ENCODE measurements at places on chromosomes 3 and 15. TPM values are rescaled to one million over a fixed set of nuclear protein-coding genes. Genes with fewer than 3 reads are reported as not detected.

DNA sequence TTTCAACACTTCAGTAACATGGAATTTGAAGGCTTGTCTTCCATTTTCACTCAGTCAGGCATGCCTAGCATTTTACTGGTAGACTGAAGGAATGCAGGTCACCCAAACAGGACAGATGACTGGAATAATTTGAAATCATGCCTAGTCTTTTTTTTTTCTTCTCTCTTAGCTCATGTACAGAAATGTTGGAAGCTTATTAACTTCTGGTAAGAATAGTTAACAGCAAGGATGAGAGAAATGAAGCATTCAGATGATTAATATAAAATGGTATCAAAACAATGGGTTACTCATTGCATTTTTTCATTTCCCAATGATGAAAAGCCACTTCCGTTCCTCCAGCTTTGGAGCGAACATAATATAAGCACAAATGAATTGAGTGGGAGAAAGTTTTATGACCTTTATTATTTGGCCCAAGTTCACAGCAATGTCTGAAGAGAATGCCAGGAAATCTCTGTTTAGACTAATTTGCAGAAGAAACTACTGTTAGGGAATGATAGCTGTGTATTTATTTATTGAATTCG, 431.6 kb upstream of the RASGRP1 start:
- 0 out of 2 replicates have a peak, but pooled peaks cover 3% of the 10 kb centered on the region for H3K36me3 ChIP-seq
- no peaks in the 10 kb centered on the region for H3K27me3 ChIP-seq
- peaks cover 47% of the 10 kb centered on the region for H3K4me1 ChIP-seq
- peak; percentile 94 for DNase-seq

- no peak overlapping the region for H3K4me3 ChIP-seq
- no peaks in the 10 kb centered on the region for H3K36me3 ChIP-seq
- no peaks in the 10 kb centered on the region for H3K27me3 ChIP-seq
- no peak for DNase-seq
- no peak overlapping the region for H3K27ac ChIP-seq
- peaks cover 13% of the 10 kb centered on the region for H3K4me1 ChIP-seq
Measured at GRCh38 chr3:24288496-24289236, 206.0 kb downstream of the THRB start.

- H3K27ac ChIP-seq: peak overlapping the region; percentile 89
- no peak overlapping the region for H3K4me3 ChIP-seq
- peak; percentile 96 for DNase-seq
- H3K27me3 ChIP-seq: no peaks in the 10 kb centered on the region
- peaks cover 20% of the 10 kb centered on the region for H3K4me1 ChIP-seq
Measured at GRCh38 chr3:190566043-190566933, 52.4 kb downstream of the IL1RAP start.

ZNF660 gene
- 2.6 TPM for total RNA-seq

GOLGA8M gene
- total RNA-seq: 1.6 TPM

TP63 gene
- total RNA-seq: not detected

DNA sequence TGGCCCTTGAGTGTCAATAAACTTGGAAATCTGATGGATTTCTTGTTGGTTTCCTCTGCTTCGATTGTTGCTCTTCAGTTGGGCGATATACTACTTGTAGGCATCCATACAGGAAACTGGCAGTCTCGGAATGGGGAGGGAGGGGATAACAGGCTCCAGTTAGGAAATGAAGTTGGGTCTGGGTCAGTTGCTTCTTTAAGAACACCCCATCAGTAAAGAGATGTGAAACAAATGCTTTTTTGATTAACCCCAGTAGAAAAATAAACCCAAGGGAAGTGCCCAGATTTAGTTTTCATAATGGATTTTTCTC, 681 bp downstream of the CHMP2B start:
- no peaks in the 10 kb centered on the region for H3K27me3 ChIP-seq
- H3K4me3 ChIP-seq: peak overlapping the region; percentile 88
- no peak overlapping the region for H3K27ac ChIP-seq
- H3K4me1 ChIP-seq: peaks cover 11% of the 10 kb centered on the region
- no peak for DNase-seq
- H3K36me3 ChIP-seq: no peaks in the 10 kb centered on the region

- H3K4me3 ChIP-seq: no peak overlapping the region
- no peaks in the 10 kb centered on the region for H3K4me1 ChIP-seq
- H3K36me3 ChIP-seq: no peaks in the 10 kb centered on the region
- H3K27ac ChIP-seq: no peak overlapping the region
- H3K27me3 ChIP-seq: no peaks in the 10 kb centered on the region
- no peak for DNase-seq
Measured at GRCh38 chr3:67045711-67046465, 47.8 kb downstream of the KBTBD8 start.

DNA sequence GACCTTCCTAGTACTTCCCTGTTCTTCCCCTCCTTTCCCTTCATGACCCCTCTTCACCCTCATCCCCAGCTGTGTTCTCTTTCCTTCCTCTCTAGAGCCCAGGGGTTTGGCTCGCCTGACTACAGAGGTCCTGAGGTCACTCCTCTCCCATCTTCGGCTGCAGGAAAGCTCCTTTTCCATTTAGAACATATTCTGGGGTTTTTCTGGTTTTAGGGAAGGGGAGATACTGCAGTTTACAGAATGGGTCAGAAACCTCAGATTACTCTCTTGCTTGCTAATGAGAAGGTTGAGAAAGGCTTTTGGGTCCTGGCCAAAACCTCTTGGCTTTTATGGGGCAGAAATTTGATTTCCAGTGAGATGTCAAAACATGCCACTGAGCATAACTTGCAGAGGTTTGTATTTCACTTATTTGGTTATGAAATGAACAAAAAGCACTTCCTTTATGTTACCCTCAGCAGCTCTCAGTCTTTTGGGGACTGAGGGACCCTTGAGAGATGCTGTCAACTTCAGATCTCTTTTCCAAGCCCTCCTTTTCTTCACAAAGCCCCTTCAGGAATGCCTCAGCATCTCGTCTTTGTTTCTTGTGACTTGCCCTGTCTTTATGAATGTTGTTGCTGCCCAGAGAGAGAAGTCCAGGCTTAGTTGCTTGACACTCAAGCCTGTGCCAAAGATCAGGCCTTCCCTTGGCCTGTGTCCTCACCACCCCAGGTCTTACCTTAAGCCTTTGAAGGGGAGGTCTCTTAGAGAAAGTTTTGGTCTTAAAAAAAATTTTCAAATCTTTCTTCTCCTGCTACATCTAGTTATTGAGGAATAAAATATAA, 121.7 kb upstream of the TPM1 start:
- H3K4me1 ChIP-seq: no peaks in the 10 kb centered on the region
- no peak overlapping the region for H3K27ac ChIP-seq
- no peak overlapping the region for H3K4me3 ChIP-seq
- no peak for DNase-seq
- no peaks in the 10 kb centered on the region for H3K36me3 ChIP-seq
- no peaks in the 10 kb centered on the region for H3K27me3 ChIP-seq
